GM10248 (cell line): ENCODE measurements at places on chromosomes 11 and 22.

DNA sequence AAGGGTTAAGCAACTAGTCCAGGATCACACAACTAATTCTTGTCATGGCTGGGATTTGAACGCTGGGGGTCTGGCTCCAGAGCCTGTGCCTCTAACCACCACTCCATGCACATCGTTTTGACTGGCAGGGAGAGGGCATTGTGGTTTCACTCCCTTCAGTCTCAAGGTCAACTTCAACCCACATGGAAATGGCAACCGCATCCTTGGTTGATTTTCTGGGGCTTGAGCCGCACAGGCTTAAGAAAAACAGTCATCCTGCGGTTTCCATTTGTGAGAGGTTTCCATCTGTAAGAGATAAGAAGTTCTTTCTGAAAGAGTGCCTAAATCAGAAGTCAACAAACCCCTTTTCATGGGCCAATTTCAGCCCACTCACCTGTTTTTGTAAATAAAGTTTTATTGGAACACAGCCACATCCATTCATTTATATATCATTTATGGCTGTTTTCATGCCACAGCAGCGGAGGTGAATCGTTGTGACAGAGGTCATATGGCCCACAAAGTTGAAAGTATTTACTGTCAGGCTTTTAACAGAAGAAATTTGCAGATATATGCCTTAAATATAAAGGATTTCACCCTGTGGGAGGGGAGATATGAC is 65.7 kb downstream of the SGSM1 start:
- no peak for DNase-seq

- DNase-seq: no peak
Measured at GRCh38 chr22:47406180-47406834, 643.9 kb downstream of the TBC1D22A start.

GRCh38 chr11:121523581-121524232 is 70.9 kb upstream of the SORL1-AS1 start:
- no peak for DNase-seq

DNA sequence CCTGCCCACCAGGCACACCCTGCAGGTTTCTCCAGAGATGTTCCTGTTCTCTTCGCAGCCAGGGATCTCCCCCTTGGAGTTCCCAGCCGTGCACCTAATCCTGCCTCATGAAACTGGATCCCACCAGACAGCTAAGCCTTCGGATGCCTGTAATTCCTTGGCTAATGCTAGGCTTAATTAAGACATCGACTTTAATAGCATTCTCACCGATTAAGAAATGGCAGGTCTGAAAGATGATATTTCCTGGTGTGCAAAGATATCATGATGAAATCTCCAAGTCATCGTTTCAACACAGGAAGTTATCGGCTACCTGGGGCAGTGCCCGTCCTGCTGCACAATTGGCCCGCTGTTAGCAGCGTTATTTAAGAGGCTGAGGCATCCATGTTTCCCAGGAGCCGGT is 41.5 kb upstream of the CCND1 start:
- DNase-seq: no peak

DNA sequence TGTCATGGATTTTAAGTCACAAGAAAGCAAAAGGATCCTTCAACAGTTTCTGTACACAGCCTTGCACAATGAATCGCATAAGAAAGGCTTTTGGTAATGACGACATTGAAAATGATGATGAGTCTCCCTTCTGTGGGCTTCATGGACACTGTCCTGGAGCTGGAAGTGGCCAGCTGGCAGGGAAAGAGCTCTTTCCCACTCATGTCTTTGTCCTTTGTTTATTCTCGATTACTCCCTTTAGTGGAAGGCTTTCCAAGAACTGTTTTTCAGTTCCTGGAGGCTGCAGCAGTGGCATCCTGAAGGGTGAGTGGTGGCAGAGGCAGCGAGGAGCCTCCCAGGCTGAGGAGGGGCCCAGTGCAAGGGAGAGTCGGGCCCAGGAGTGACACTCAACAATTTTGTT is 505.2 kb downstream of the NTM start:
- DNase-seq: no peak

- no peak for DNase-seq
Measured at GRCh38 chr11:298406-299065, 790 bp downstream of the IFITM5 start.

GRCh38 chr11:86670181-86670580 is 2.2 kb downstream of the ME3 start:
- DNase-seq: no peak

- no peak for DNase-seq
Measured at GRCh38 chr11:133149698-133150097, 382.6 kb downstream of the OPCML start.

- no peak for DNase-seq
Measured at GRCh38 chr11:111819161-111819828, 52.1 kb downstream of the ALG9 start.

DNA sequence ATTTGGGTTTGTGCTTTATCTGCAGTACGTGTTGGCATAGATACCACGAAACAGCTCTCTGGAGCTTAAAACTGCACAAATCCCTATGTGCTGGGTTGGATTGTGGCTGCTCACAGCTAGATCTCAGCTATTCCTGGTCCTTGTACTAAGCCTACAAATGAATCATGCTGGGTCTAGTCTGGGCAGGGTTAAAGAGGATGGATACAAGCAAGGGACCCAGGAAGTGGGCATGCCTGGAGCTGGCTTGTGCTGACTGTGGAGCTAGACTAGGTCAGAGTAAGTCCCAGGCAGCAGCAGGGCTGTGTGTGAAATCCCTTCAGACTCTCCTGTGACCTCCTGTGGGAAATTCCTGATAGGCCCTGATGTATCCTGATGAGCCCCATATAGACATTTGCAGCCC is 3.9 kb upstream of the E2F8 start:
- DNase-seq: no peak

- no peak for DNase-seq
Measured at GRCh38 chr11:130146796-130147195, 12.8 kb upstream of the ST14 start.

DNA sequence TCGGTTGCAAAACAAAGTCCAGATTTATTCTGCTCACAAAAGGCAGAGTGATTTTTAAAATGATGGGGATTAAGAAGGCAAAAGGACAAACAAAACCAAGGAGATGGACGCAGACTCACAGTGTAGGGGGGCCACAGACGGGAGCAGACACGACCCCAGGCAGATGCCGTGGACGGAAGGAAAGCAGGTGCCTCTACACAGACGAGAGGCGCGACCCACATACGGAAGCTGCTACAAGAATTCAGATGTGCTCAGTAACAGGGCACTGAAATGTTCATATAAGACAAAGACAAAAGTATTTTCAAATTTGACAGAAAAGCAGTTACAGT is 148.9 kb downstream of the BRD1 start:
- no peak for DNase-seq

- DNase-seq: peak; percentile 14
Measured at GRCh38 chr11:13963949-13964770, 1.6 kb downstream of the SPON1 start.

- DNase-seq: peak; percentile 35
Measured at GRCh38 chr22:39825661-39826102, 67.9 kb downstream of the ENTHD1 start.

DNA sequence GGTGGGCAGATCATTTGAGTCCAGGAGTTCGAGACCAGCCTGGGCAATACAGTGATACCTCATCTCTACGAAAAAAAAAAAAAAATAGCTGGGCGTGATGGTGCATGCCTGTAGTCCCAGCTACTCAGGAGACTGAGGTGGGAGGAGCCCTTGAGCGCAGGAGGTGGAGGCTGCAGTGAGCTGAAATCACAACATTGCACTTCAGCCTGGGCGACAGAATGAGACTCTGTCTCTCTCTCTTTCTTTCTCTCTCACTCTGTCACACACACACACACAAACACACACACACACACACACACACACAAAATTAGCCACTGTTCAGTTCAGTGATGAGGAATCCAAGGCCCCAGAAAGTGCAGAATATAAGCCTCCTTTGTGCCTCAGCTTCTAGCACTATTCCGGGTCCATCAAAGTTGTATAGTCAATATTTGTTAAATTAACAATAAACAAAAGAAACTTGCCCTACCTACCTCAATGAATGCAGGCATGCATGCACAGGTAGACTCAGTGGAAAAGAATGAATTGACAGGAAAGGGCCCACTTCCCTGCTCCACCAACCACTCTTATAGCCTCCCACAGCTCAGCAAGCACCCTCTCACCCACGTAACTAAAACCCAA is 3.9 kb upstream of the SMIM35 start:
- DNase-seq: no peak
